Lower leg skin (tissue), 4 donors: ENCODE measurements at places on chromosomes 4 and X. TPM values are rescaled to one million over a fixed set of nuclear protein-coding genes. Genes with fewer than 3 reads are reported as not detected.

Gene OTUD4
- total RNA-seq: 37.7 TPM

Gene RHOXF2B
- total RNA-seq: not detected

Gene ARHGAP36
- total RNA-seq: not detected

GRCh38 chr4:24279911-24280375 lies 304.4 kb downstream of the DHX15 start:
- DNase-seq: no peak

- DNase-seq: no peak
Observed at GRCh38 chr4:9765091-9765490, 16.3 kb upstream of the DRD5 start.

DNA sequence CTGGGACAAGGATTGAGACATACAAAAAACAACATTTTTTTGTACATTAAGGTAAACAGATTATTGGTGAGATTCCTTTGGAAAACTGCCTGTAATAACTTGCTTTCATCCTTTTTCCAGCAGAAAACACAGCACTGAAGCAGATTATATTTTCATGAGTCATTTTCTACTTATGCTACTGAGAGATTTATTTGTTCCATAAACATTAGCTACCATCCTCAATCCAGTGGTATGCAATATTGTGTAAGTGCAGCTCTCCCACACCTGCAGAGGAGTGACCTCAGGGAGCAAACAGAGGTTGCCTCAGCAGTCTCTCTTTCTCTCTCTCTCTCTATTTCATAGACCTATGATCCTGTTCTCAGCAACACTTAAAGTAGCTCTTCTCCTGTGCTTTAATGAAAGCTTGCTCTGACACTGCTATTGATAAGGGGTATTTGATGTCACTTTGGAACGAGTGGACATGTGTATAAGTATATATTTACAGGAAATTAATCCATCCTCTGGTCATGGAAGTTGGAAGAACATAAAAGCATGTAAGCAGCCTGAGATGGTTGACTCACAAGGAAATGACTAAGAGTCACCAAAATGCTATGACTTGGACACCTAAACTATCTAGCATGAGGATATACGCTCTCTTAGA lies 163.7 kb upstream of the SPANXC start:
- DNase-seq: no peak
